Activated CD4-positive, alpha-beta T cell treated with anti-CD3 and anti-CD28 coated beads, Interleukin-2, amount 10 ng/mL, durations not matched to agents 7 days and 5 days (primary cell): ENCODE measurements at places on chromosomes 11 and 22. TPM values are rescaled to one million over a fixed set of nuclear protein-coding genes. Genes with fewer than 3 reads are reported as not detected.

DNA sequence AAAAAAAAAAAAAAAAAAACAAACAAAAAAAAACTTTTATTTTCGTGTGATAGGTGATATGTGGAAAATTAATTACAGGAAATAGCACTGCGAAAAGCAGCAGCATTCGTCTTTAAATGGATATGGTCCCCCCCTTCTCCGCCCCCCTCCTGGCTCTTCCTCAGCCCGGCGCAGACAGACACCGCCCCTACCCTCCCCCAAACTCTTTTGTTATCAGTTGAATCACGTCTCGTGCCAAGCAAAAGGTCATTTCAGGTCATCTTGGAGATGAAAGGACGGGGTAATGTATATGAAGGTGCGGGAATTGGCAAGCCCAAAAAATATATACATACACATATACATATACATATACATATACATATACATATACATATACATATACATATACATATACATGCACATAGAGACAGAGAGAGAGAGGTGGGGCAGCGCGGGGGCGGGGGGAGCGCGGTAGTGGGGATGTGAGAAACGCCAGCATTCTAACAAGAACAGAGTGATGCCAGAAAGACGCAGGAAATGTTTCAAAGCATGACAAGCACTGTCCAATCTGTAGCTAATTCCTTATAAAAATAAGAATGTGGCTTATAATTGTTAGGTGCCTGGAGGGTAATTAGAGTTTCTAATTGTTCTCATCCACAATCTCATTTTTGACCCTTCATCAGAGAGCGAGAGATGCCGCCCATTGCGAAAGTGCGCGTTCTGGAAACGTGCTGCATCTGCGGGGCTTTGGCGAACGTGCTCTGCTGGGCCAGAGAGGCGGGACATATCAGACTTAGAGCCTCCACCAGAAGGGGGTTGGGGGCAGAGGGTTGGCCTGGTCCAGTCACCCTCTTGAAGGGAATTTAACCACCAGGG is 214.5 kb upstream of the UBASH3B start:
- H3K27ac ChIP-seq, result no peak overlapping the region
- H3K27me3 ChIP-seq, result peaks cover 13% of the 10 kb centered on the region
- no peaks in the 10 kb centered on the region for H3K36me3 ChIP-seq
- DNase-seq, result no peak

DNA sequence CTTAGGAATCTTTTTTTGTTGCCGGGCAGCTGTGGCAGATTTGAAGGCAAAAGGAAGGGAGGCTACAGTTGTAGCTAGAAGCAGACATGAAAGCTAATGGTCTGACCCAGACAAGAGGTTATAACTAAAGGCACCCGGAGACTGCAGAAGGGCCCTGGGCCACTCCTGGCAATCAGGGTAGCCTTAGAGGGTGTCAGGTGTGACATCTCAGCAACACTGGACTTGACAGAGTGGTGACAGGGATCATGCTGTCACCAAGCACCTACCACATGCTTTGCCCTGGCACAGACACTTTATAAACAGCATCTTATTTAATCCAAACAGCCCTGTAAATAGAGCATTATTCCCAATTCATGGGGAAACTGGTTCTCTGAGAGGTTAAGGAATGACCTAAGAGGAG is 25.7 kb downstream of the TUB start:
- peaks cover 2% of the 10 kb centered on the region for H3K36me3 ChIP-seq
- no peaks in the 10 kb centered on the region for H3K27me3 ChIP-seq
- no peaks in the 10 kb centered on the region for H3K4me1 ChIP-seq
- no peak for DNase-seq
- H3K4me3 ChIP-seq, result no peak overlapping the region
- H3K27ac ChIP-seq, result no peak overlapping the region

GRCh38 chr11:69167916-69168691 is 12.4 kb downstream of the SMIM38 start:
- no peaks in the 10 kb centered on the region for H3K36me3 ChIP-seq
- no peak for DNase-seq
- H3K27me3 ChIP-seq, result no peaks in the 10 kb centered on the region
- H3K4me3 ChIP-seq, result no peak overlapping the region
- peaks cover 7% of the 10 kb centered on the region for H3K4me1 ChIP-seq

DNA sequence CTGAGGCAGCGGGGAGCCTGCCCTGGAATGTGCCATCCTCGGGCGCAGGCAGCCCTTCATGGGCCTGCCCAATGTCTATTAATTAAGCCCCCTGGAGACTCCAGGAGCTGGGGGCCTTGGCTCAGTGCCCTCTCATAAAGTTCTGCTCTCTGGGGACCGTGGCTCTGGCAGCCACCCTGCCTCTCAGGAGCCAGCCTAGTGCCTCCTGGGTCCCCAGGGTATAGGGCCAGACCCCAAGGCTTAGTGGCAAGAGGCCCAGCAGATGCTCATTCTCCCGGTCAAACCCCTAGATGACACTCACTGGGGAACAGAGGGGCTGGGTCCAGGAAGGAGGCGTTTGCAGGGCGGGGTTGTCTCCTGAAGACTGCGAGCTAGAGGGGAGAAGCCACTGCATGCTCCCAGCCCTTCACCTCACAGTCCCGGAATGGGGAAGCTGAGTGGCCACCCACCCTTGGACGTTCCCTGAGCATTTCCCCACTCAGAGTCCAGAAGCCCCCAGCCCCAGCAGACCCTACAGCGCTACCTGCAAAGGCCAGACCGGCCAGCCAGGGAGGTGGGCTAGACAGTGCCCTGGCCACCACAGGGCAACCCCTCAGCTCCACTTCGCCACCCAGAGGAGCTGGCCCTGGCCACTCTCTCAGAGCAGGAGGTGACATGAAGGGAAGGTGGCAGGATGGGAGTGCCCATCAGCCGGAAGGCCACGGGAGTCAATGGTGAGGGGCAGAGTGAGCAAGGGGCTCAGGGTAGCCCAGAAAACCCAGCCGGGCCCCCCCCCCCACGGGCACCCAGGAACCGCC is 83.0 kb downstream of the CDKN1C start:
- no peak overlapping the region for H3K4me3 ChIP-seq
- DNase-seq, result no peak
- H3K27me3 ChIP-seq, result no peaks in the 10 kb centered on the region
- no peaks in the 10 kb centered on the region for H3K4me1 ChIP-seq

GRCh38 chr11:10893714-10894151 is 35.9 kb upstream of the ZBED5 start:
- H3K4me3 ChIP-seq, result no peak overlapping the region
- H3K36me3 ChIP-seq, result no peaks in the 10 kb centered on the region

INS gene
- not detected for total RNA-seq

GRCh38 chr22:21849489-21849888 is 18.0 kb downstream of the MAPK1 start:
- no peak overlapping the region for H3K4me3 ChIP-seq
- H3K27ac ChIP-seq, result no peak overlapping the region
- peaks cover 21% of the 10 kb centered on the region for H3K4me1 ChIP-seq
- DNase-seq, result no peak
- no peaks in the 10 kb centered on the region for H3K27me3 ChIP-seq
